Activated naive CD8-positive, alpha-beta T cell treated with anti-CD3 and anti-CD28 coated beads, Interleukin-2, amount 10 ng/mL, durations not matched to agents 7 days and 5 days (primary cell): ENCODE measurements at places on chromosomes 4 and X.
A peak's percentile ranks its signal among the peaks of the same experiment; 100 is the strongest.

GRCh38 chr4:109947457-109947856 is 34.8 kb downstream of the EGF start:
- DNase-seq = no peak

- DNase-seq = no peak
These were observed 85.1 kb upstream of the AP1S2 start for GRCh38 chrX:15939737-15940136.

DNA sequence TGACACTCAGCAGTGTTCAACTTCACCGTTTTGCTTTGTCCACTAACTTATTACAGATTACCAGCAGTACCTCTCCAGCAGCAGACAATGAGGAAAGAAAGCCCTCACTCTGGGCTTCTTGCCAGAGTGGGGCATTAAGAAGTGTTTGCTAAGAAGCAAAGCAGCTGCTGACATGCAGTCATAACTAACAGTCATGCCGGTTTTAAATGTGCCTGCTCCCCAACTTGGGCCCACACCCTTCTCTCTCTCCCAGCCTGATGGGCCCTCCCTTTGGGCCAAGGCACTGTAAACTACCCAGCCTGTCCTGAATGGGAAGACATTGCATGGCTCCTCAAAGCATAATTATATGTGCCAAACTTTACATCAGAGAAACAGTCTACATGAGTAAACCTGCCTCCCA is 54.6 kb upstream of the HHIP start:
- DNase-seq = no peak

- no peak for DNase-seq
These were observed 8.7 kb downstream of the SMARCAD1 start for GRCh38 chr4:94216394-94216793.

- no peak for DNase-seq
These were observed 51.5 kb downstream of the SEL1L3 start for GRCh38 chr4:25811374-25811690.

GRCh38 chr4:80956421-80956820 is 74.1 kb upstream of the BMP3 start:
- DNase-seq = no peak

DNA sequence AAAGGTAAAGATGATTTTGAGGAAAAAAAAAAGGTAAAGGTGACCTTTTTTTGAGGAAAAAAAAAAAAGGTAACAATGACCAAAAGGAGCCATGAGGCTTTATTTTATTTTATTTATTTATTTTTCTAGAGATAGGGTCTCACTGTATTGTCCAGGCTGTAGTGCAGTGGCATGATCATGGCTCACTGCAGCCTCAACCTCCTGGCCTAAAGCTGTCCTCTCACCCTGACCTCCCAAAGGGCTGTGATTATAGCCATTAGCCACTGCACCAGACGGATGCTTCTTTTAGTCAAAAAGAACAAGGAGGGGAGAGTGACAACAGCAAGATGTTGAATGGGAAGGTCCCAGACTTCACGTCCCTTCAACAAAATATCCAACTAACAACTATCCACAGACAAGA is 30.4 kb downstream of the LRIT3 start:
- DNase-seq = no peak

DNA sequence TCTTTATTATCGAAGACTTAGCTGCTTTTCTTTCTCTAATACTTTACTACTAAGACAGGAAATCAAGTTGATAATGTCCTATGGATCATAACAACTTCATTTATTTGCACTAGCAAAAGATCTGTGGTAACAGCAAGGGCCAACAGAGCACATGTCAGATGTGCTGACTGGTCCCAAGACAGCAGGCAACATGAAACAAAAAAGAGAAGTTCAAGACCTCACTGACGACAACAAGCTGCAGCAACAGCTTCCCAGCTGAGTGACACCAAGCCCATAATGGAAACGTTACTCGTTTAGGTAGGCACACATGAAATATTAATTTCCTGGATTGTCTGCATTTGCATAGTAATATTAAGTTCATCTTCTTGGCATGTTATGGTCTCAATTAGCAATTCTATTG is 126.9 kb downstream of the UNC5C start:
- no peak for DNase-seq

GRCh38 chrX:13013363-13014110 is 30.9 kb downstream of the FAM9C start:
- no peak for DNase-seq

- no peak for DNase-seq
These were observed at the start of gene YIPF7 for GRCh38 chr4:44651425-44651824. TSS of gene YIPF7 (minus strand) at chr4:44651625. CDS start at chr4:44650100, 1,525 bp downstream.

- DNase-seq = no peak
These were observed 7.2 kb upstream of the C1QTNF7 start for GRCh38 chr4:15420642-15421041.

DNA sequence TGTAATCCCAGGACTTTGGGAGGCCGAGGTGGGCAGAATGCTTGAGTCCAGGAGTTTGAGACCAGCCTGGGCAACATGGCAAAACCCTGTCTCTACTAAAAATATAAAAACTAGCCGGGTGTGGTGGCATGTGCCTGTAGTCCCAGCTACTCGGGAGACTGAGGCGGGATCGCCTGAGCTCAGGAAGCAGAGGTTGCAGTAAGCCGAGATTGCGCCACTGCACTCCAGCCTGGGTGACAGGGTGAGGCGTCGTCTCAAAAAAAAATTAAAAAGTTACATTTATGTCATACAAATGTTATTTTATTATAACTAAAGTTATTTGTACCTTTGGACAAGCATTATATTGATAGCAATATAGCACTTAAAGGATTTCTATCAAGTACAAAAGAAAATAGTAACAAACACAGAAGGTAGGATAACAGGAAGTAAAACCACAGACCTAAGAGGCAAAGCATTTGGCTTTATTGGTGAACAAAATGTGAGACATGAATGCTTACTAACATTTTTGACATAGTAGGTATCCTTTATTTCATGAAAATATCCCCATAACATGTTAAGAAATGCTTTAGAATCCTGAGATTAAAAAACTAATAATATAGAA is 51.5 kb downstream of the TMEM165 start:
- no peak for DNase-seq

DNA sequence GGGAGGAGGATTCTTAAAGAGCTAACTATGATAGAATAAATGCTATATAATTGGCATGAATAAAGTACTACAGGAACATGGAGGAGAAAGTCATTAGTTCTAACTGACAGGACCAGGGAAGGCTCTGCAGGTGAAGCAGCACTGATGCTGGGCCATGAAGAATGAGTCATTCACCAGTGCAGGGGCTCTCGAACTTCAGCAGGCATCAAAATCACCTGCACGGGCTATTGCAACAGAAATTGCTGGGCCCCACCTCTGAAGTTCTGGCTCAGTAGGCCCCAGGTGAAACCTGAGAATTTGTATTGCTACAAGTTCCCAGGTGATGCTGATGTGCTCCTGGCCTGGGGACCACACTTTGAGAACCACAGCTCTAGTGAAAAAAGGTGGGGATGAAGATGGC is 33.7 kb downstream of the TMEM150C start:
- DNase-seq = no peak

DNA sequence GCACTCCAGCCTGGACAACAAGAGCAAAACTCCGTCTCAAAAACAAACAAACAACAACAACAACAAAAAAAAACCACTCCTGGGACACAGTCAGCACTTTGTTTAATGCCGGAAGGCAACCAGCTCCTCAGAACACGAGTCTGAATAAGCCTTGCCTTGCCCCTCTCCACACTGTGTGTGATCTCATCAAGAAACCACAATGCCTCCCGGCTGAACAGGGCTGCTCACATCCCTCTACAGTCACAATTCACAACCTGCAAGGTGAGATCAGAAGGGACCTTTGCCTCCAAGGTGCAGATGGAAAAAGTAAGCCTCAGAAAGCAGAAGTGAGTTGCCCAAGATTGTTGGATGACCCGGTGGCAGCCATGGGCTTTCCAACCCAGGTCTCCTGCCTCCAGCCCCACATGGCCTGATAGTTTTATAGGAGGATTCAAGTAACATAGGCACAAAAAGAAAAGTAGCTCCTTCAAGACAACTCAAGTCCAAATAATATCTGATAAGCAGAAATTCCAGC is 80.8 kb downstream of the JAKMIP1 start:
- no peak for DNase-seq

- DNase-seq = no peak
These were observed 269.4 kb downstream of the IL15 start for GRCh38 chr4:141905751-141906150.

- no peak for DNase-seq
These were observed 10.3 kb downstream of the ELOVL6 start for GRCh38 chr4:110188113-110188512.

GRCh38 chrX:57752866-57753265 is 72.8 kb upstream of the NLRP2B start:
- no peak for DNase-seq

GRCh38 chr4:187364401-187364800 is 631.2 kb upstream of the ZFP42 start:
- no peak for DNase-seq

DNA sequence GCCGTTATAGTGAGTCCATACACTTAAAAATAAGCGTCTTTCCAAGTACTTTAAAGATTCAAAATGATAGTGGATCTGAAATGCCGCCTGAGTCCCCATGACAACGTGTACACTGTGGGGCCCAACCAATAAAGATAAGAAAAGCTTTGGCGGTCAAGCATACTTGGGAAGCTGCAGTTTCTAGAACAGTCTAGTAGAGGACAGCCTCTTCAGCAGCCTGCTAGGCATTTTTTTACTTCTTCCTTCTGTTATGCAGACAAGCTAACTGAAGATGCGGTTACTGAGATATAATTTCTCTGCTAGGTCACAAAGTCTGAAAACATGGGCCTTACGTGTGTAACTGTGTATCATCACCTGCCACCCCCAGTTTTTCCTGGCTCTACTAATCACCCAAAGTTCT is 402 bp upstream of the UPRT start:
- no peak for DNase-seq

GRCh38 chrX:37349221-37350033 is at the start of gene PRRG1:
TSS of gene PRRG1 (plus strand) at chrX:37349364. CDS start at chrX:37406250, 56,886 bp downstream.
- no peak for DNase-seq

DNA sequence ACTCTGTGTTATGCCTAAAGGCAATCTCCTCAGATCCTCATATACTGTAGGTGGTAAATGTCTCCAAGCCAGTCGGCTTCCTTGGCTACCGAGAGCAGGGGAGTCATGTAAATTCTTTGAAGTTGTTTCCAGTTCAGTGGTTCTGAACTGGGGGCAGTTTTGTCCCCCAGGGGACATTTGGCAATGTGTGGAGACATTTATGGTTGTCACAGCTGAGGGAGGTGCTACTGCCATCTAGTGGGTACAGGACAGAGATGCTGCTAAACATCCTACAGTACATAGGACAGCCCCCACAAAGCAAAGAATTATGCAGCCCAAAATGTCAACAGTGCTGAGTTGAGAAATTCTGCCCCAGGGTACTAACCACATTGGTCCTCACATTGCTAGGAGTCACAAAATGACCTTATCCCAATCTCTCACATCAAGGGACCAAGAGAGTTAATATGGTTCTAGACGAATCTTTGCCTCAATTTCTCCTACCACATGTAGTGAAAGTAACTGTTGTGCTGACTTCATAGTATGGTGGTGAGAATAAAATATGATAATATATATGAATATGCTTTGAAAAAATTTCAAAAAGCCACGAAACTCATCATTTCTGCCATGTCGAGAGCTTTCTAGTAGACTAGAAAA is 104.4 kb upstream of the ARHGAP24 start:
- peak; percentile 7 for DNase-seq

GRCh38 chr4:99038213-99038612 is 42.7 kb downstream of the METAP1 start:
- DNase-seq = no peak

GRCh38 chr4:168272488-168272887 is 46.1 kb downstream of the DDX60 start:
- DNase-seq = no peak

GRCh38 chr4:188016754-188017153 is 21.2 kb downstream of the ZFP42 start:
- DNase-seq = no peak

GRCh38 chr4:7761312-7761711 is 178.3 kb downstream of the AFAP1 start:
- no peak for DNase-seq

GRCh38 chrX:50594788-50595187 is 124.2 kb upstream of the DGKK start:
- DNase-seq = no peak

- no peak for DNase-seq
These were observed 6.3 kb upstream of the OTUD4 start for GRCh38 chr4:145186729-145187128.

DNA sequence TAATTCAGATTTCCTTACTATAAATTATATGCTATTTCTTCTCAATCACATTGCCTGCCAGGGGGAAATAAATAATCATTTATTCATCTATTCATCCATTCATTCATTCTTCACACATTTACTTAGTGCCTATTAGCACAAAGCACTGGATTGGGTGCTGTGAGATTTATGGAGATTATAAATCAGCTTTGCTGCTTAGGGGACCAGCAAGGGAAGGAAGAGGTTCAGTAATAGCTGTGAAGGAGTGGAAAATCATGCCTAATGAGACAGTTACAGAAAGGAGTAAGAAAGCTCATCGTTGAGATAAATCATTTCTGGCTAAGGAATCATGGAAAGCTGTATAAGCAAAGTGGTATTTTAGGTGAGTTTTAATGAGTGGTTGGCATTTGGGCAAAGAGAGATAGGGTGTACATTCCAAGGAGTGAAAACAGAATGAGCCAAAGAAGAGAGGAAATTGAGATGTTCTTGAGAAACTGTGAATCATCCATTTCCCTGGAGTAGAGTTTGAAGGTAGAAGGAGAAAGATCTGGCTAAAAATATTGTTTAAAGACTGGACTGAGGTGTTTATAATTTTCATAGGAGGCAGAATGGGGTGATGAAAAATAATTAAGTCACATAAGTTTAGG is 9.6 kb downstream of the ARSJ start:
- no peak for DNase-seq

DNA sequence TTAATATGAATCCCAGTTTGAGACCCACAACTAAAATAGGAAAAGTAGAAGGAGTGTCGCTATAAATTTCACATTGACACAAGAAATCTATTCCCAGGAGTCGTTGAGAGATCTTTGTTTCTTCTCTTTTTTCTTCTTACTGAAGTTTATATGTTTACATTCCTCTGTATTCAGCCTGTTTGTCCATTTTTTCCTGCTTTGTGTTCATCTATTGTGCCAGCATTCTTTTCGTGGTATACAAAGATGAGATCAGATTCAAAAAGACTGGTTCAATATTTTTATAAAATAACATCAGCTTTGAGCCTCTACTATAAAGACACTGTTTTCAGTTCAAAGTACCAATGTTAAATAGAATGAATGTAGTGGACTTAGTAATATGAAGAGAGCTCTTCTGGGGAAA is 95.4 kb upstream of the MYOZ2 start:
- no peak for DNase-seq

- DNase-seq = no peak
These were observed 248.7 kb downstream of the ARHGAP10 start for GRCh38 chr4:147980586-147980985.

- no peak for DNase-seq
These were observed 67.9 kb downstream of the KLHL8 start for GRCh38 chr4:87152310-87153041.
